Stimulated activated CD4-positive, alpha-beta T cell treated with anti-CD3 and anti-CD28 coated beads, Interleukin-15, amount 100 ng/mL, for 24 hours (primary cell): ENCODE measurements at places on chromosomes 6 and 20.

DNA sequence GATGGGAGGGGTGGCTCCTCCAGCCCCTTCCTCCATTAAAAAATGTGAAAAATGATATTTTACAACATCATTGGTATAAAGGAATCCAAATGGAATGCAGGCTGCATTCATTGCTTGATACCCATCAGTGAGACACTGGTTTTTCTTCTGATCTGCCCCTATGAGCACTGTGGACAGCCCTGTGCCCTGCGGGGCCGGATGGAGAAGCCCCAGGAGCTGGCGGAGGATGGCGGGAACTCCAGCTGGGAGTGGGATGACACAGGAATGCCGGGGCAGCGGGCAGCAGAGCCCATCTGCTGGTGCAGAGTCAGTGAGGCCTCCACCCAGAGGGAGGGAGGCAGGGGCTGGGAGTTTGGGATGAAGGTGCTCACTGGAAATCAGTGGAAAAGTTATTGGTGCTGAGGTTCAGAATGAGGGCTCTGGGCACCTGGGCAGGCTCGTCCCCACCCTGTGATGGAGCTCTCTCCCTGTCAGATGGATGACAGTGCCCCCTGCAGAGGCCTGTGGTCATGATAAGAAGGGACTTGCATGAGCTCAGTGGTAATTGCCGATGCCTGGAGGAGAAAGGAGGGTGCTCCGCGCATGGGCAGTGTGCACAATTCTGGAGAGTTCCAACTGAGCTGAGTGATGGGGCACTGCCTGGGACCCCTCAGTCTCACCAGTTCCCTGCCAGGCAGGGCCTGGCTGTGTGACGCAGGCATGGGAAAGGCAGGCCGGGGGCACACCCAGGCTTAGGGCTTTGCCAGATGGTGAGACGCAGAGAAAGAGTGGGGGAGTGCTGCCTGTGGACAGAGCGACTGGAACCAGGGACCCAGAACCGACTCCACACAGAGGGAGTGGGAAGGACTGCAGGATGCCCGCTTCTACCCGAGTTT is 23.2 kb downstream of the CTCFL start:
- no peak for DNase-seq

GRCh38 chr20:11132819-11133415 is 459.1 kb upstream of the JAG1 start:
- no peak for DNase-seq

DNA sequence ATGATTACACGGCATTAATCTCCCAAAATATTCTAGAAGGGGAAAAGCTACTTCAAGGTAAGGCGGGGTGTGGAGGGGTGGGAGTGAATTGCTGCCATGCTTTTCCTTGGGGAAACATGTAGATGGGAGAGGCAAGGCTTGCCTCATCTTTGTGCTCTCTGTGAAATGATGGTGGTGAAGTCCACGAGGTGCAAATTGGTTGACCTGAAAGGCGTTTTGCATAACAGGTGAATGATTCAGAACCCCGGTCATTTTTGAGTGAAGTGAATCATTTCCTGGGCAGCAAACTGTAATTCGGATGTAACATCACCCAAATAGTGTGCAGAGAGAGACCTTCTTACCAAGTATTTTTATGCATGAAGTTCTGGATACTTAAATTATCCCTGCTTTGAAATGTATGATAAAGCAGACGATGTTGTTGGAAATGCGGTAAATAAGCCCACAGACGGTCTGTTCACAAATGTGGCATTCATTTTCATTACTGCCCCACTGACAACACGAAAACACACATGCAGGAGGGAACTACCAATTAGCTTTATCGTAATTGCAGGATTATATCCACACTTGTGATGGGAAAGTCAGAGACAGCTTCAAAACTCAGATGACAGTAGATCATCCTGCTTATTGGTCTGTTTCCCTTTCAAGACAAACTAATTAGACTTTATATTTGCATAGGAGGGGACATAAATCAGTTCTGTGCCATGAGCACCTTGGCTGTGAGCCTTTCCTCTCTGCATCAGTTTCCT is 3.0 kb downstream of the CDH4 start:
- DNase-seq = no peak

- DNase-seq = no peak
These were observed 13.8 kb downstream of the UBE2V1 start for GRCh38 chr20:50099113-50099512.

DNA sequence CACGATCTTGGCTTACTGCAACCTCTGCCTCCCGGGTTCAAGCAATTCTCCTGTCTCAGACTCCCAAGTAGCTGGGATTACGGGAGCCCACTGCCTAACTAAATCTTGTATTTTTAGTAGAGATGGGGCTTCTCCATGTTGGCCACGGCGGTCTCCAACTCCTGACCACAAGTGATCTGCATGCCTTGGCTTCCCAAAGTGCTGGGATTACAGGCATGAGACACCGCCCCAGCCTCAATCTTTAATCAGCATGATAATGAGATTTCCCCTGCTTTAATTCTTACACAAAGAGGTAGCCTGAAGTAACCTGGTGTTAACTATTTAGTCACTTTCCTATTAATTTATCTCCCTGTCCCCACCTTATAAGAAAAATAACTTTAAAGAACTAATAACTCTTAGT is 31.3 kb upstream of the TRDN start:
- no peak for DNase-seq

GRCh38 chr6:46246727-46247126 is 75.9 kb upstream of the ENPP5 start:
- no peak for DNase-seq

DNA sequence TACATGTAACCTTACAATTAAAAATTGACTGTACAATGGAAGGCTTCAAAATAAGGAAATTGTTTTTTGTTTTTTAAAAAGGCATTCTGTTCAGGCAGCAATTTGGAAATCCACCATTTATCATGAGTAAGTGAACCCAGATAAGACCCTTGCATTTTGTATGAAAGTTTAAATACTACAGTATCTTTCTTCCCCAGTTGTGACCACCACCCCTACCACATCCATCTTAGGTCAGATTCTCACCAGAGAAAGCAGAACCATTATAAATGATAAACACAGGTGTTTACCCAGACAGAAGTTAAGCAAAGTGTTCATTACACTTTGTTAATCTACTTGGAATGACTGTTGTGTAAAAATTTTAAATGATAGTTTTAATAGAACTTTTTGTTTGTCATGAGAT is 20.2 kb downstream of the SENP6 start:
- DNase-seq = no peak

- no peak for DNase-seq
These were observed 11.7 kb upstream of the MDGA1 start for GRCh38 chr6:37709250-37709931.

GRCh38 chr6:132598473-132598872 is 8.9 kb upstream of the TAAR5 start:
- no peak for DNase-seq

DNA sequence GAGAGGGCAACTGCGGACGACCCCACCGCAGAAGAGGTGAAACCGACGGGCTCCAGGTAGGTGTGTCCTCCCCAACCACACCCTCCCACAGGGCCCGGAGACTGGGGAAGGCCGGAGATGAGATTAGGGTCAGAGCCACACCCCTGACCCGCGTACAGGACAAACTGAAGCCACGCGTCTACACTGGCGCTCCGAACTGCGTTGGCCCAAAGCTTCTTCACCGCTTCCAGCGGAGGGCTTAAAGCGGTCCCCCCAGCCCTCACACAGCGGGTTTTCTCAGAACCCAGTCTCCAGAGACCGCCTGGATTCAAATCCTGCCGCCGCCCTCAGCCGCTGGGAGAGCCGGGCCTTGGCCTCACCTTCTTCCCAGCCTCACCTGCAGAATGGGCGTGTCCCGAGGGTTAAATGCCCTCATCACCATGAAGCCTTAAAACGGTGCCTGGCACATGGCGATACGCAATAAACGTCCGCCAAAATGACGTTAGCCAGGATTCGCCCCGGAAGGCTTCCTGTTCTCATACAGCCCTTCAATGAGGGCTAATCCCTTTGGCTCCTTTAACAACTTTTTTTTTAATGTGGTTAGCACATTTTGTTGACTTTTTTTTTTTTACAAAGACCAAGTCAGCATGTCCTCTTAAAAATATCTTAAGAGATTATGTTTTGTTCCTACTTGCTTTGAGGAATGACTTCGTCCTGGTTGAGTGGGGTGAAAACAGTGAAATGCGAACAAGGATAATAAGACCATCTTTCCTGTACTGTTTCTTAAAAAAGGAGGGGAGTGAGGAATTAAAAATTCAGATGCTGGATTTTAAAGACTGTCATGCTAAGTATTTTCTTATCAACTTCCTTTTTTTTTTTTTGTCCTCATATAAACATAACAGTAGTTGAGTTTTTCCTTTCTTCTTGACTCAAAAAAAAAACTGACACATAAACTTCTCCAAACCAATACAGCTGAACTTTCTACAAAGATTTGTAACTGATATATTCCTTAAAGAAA is 15.1 kb upstream of the ZNF217 start:
- peak; percentile 49 for DNase-seq

DNA sequence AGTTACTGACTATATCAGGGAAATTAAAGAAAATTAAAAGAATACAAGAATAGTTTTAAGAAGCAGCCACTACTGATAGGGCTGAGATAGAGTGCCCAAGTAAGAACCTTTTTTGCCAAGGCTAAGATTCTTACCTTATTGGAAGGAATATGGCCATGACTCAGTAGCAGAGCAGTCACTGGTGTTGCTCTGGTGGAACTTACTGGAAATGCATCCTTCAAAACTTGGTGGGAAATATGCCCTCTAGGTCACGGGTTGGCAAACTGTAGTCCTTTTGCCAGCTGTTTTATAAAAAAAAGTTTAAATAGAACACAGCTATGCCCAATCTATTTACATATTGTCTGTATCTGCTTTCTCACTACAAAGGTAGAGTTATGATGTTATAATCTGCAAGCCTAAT is 6.0 kb downstream of the HSF2 start:
- DNase-seq = no peak

- DNase-seq = no peak
These were observed 20.9 kb downstream of the RAB44 start for GRCh38 chr6:36718560-36718959.

DNA sequence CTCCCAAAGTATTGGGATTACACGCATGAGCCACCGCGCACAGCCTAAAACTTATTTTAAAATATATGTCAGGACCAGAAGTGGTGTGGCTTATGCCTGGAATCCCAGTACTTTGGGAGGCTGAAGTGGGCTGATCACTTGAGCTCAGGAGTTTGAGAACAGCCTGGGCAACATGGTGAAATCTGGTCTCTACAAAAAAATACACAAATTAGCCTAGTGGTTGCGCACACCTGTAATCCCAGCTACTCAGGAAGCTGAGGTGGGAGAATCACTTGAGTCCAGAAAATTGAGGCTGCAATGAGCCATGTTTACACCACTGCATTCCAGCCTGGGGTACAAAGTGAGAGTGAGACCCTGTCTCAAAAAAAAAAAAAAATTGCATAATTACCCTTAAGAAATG is 13.7 kb downstream of the PXT1 start:
- DNase-seq = no peak

DNA sequence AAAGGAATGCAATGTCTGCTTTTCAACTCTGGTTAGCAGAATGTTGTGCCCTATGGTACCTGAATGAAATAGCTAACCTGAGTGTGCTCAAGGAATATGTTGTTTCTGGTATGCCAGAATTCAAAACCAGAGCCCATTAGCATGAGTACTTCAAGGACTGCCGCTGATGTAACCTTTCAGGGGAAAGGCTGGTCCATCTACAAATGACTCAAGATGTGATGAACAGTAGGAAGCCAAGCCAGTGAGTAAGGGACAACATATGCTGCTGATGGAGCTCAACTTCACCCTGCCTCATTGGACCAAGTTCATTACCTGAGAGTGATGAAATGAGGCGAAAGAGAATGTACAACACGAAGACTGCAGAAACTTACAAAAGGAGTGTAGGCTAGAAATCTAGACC is 95.7 kb upstream of the BMP2 start:
- DNase-seq = no peak

- DNase-seq = no peak
These were observed 71.7 kb downstream of the SNX5 start for GRCh38 chr20:17896771-17897369.

GRCh38 chr6:7773914-7774313 is 48.0 kb downstream of the BMP6 start:
- no peak for DNase-seq

GRCh38 chr6:150752409-150752808 is 113.1 kb upstream of the MTHFD1L start:
- DNase-seq = no peak

GRCh38 chr20:62625921-62626547 is 16.3 kb upstream of the SLCO4A1 start:
- DNase-seq = no peak

GRCh38 chr20:445514-446336 is 16.6 kb downstream of the TBC1D20 start:
- DNase-seq = no peak

DNA sequence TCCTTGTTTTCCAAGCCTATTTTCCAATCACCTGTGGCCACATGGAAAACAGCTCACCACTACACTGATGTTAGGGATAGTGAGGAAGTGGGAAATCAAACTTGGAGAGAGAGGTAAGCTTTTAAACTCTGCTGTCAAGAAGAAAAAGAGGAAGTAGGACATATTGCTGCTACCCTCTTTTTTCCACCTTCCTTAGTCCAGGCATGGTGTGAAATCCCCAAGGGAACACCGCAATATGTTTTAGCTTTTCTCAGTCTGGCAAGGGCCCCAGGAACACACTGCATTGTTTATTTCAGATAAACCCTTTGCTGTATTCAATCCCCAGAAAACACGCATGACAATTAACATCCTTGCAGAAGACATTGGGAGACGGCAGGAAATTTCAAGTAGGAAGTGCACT is 61.3 kb downstream of the HS3ST5 start:
- DNase-seq = no peak

- DNase-seq = no peak
These were observed 37.6 kb upstream of the TENT5A start for GRCh38 chr6:81790034-81790433.

- peak; percentile 56 for DNase-seq
These were observed 586 bp downstream of the ZNF512B start for GRCh38 chr20:63968928-63969760.
